ENCODE measurements at places on chromosomes 13 and 19.

GRCh38 chr13:60620611-60621395 lies 223.8 kb downstream of the TDRD3 start:
- DNase-seq = no peak

DNA sequence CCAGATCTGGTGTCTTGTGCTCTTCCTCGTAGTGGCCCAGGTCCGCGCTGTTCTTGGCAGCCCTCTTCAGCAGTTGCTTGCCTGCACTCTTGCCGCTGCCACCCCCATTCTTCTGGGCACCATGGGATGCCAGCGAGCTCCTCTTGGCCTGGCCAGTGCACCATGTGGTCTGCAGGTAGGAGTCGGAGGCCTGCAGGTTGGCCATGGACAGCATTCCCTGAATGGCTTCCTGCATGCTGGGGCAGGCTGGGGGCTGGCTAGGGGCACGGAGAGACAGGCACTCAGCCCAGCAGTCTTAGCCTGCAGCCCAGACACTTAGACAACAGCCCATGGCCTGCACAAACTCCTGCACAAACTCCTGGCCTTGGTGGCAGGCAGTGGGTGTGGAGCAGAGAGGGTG lies 234.9 kb downstream of the TUBA3C start:
- no peak for DNase-seq

GRCh38 chr13:31431722-31432137 lies 232.0 kb downstream of the B3GLCT start:
- DNase-seq = peak; percentile 59

GRCh38 chr13:79593641-79594275 lies 112.8 kb downstream of the NDFIP2 start:
- DNase-seq = no peak

DNA sequence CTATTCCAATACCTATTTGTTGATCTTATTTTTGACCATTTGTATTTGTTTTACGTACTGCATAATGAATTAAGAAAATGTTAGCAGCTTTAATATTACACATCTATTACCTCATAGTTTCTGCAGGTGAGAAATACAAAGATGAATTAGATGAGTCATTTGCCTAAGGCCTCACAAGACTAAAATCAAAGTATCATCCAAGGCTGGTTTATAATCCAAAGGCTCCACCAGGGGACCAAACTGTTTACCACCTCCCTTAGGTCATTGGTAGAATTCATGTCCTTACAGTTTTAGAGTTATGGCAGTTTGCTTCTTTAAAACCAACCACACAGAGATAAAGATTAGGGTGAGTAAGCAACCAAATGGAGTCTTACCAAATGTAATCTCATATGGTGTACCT lies 848.1 kb downstream of the SLITRK6 start:
- DNase-seq = no peak

DNA sequence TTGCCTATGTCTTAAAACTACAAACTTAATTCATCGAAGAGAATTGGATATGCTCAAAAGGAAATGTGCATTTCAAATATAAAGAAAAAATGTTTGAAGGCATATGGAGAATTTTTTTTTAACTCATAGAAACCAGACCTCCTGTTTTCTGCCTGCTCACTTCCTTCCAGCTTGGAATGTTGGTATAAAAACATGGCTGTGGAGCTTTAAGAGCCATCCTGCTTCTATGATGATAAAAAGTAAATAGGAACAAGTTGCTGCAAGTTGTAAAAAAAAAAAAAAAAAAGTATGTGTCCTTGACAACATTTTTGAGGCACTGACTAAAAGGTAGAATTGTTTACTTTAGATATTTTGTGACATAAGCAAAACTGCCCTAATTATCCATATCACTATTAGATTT lies 1230.7 kb downstream of the PCDH9 start:
- DNase-seq = no peak

DNA sequence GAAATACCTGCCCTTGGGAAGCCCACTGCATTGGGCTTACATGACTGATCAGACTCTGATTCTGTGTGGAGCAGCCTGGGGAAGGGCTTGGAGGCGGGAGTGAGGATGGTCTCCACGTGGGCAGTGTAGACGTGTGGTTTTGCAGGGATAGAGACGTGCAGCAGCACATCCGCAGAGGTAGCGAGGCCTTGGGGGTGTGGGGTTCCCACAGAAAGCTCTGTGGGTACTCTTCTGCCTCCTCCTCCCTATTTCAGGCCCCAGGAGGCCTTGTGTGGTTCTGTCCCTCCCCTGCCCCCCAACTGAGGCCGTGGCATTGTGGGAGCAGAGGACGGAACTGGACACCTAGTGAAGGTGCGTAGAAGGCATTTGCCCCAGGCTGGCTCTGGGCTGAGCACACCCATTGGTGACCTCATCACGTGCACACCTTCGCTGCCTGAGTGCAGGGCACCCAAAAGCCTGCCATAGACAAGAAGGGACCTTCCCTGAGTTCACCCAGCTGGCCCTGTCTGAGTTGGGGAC lies 28.9 kb downstream of the PPP1R37 start:
- DNase-seq = no peak

GRCh38 chr19:16376649-16377048 lies 52.0 kb downstream of the KLF2 start:
- DNase-seq = peak; percentile 21

DNA sequence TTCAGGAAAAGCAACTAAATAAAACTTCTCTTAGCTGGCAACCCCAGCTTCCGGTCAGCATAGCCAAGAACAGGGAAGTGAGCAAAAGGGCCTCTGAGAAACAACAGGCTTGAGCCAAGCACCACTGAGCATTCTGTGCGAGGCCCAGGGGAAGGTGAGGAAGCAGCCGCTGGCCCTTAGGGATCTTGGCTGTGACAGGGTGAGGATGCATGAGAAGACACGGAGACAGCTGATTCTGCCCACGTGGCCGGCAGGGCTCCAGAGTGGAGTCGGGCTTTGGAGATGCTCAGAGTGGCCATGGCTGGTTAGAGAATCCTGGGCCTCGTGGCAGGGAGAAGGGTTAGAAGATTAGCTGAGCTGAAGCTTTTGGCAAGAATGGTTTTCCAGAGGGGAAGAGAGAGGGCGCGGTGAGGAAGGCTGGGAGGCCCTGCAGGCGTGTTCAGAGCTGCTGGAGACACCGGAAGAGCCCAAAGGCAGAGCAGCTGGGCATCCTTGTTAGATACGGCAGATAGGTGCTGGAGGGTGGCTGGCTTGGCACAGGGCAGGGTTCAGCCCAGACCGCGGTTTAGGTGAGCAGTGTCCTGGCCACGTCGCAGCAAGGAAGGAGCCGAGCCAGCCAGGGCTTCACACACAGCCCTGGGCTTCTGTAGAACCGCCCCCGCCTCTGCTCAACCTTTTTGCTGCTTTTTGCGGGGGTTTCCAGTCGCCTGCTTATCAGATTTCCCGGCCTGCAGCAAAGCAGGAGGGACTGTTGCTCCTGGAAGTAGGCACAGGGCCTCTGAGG lies 17.3 kb downstream of the UPF1 start:
- peak; percentile 85 for DNase-seq

DNA sequence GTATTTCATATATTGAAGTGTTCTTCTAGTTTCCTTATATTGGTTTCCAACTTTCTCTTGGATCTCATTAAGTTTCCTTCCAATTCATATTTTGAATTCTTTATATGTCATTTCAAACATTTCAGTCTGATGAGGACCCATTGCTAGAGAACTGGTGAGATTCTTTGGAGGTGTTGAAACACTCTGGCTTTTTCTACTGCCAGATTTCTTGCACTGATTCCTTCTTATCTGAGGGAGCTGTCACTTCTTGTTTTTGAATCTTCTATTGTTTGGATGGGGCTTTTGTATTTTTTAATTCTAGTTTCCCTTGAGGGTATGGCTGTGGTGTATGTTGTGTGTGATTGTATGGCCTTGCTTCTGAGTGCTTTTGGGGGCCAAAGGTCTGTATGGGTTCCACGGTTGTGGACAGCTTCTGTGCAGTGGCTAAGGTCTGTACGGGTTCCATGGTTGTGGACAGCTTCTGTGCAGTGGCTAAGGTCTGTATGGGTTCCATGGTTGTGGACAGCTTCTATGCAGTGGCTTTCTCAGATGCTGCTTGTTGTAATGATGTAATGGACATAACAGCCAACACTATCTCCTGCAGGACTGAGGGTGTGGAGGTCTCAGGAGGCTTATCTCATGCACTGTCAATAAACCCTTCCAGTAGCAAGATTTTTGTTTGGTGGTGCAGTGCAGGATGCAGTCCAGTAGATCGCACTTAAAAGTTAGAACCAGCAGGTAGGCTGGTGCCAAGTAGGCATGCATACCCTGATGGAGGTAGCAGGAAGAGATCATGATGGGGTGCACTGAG lies 36.8 kb downstream of the ACSBG2 start:
- no peak for DNase-seq

DNA sequence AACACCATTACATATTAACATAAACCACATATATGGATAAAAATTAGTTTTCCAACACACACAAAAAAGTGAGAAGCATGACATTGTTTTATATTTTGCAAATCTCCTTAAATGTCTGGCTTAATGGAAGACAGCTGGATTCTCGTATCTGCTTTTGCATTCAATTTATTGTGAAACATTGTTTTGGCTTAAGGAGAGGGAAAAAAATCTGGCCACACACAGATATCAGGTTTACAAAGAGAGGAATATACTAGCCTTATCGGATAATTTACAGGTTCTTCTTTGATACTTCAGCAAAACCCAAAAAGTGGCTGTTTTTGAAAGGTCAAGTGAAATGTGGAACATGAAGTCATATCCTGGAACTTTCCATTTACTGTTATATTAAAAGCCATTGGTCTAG lies 523.5 kb upstream of the ARGLU1 start:
- DNase-seq = no peak

DNA sequence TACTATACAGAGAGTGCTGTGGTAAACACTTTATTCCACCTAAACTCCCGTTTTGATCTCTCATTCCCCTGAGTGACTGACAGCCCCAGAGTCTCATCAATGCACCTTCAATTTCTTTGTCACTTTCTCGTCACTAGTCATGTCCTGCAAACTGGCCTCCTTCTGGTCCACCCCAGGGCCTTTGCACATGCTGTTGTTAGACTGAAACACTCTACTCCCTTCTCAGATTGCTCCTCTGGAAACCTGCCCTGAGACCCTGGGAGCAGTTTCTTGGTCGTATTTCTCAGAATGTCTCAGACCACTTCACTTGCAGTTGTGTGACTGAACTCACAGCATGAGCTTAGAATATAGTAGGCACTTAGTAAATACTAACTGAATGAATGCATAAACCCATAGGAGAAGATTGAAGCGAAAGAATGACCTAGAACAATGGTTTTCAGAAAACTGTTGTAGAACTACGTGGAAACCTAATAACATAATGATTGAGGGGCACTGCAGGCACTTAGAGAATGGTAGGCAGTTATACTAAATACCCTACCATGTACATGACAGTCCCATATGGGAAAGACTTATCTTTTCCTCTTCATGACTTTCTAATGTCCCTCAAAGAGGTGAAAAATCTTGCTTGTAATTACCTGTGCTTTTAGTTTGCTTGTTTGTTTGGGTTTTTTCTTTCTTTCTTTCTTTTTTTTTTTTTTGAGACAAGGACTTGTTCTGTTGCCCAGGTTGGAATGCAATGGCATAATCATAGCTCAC lies 144.8 kb downstream of the IER2 start:
- DNase-seq = no peak

DNA sequence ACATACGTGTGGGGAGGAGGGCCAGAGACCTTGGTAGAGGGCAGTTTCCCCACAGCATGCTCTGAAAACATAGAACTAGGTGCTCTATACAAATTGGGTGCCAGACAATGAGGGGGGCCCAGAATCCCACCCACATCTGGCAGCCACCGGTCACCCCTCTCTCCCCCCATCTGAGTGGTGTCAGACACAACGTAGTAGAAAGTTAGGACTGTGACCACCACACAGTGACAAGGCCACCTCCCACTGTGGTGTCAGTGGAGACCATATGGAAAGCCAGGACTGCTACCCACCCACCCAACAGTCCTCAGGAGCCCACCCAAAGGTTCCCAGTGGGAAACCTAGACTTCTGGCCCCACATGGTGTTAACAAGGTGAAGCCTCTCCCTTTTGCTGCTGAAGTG lies 2.1 kb upstream of the ATP4B start:
- DNase-seq = no peak

GRCh38 chr13:51291341-51291740 lies 48.1 kb upstream of the SERPINE3 start:
- DNase-seq = no peak

DNA sequence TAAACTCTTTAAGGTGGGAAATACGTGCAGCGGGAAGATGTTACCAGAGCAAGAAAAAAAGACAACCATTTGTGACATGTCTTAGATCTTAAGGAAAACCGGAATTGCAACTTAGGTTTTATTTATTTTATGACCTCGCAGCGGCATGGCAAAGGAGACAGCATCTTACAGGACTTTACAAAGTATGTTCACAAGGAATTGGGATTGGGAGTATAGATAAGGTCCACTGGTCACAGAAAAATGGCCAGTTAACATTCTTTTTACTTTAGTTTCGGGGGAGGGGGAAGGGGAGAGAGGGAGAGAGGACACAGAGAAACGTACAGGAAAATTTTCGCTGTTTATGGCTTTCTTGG lies 104.5 kb upstream of the DIAPH3 start:
- DNase-seq = no peak

DNA sequence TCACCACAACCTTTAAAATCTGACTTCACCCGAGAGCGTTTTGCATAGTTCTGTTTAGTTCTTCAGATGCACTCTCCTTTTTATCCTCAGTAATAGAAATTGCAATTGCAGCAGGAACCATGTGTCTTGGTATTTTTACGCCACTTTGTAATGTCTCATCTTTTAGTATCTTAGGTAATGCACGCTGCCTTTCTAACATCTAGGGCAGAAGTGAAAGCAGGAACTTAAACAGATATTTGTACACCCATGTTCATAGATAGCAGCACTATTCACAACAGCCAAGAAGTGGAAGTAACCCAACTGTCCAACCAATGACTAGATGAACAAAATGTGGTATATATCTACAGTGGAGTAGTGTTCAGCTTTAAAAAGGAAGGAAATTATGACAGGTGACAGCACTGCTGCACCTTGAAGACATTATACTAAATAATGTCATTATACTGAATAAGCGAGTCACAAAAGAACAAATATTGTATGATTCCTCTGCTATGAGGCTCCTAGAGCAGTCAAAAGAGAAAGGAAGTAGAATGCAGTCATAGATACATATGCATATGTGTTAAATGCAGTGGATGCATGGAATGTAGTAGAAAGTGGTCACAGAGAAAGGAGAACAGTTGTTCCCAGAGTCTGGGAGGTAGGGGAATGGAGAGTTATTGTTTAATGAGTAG lies 105.9 kb upstream of the GJB6 start:
- DNase-seq = no peak

DNA sequence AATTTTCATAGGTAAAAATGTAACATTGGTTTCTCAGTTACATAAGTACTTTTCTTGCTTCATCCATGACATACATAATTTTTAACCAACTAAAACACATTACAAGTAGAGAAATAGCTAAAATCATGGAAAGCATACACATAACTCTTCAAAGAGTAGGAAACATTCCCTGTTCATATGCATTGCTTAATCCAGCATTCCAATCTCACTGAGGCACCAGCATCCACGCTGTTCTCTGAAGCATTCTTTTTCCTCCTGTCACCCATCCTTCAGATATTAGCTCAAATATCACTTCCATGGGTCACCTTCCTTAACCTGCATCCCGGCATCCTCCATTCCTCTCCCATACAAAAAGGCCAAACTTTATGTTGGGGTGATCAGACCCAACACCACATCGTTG lies 79.1 kb downstream of the ZNF254 start:
- DNase-seq = no peak

- DNase-seq = no peak
Measured at GRCh38 chr19:12865746-12866415, 15.4 kb downstream of the DNASE2 start.

GRCh38 chr13:99422586-99423220 lies 78.6 kb upstream of the TM9SF2 start:
- DNase-seq = no peak
